ENCODE measurements at places on chromosomes 13 and 19.
A peak's percentile ranks its signal among the peaks of the same experiment; 100 is the strongest.

- DNase-seq = no peak
Observed at GRCh38 chr13:87677496-87678371, 6.6 kb downstream of the SLITRK5 start.

- no peak for DNase-seq
Observed at GRCh38 chr19:8489561-8490394, 12.7 kb downstream of the PRAM1 start.

- DNase-seq = no peak
Observed at GRCh38 chr13:99465454-99465853, 35.8 kb upstream of the TM9SF2 start.

DNA sequence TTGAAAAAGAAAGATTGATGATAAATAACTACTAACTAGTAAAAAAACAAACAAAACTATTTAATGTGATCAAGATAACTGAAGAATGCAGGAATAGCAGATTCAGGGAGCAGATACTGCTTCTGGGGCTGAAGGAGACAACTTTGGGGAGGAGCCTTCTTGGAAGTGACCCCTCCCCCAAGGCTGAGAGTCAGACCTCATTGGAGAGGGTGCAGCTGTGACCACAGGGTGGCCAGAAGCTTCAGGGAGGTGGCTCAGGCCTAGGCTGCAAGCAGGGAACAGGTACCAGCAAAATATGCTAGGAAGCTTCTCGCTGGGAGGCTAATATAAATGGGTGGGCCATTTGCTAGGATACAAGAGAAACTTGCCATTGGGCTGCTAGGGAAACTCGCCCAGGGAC lies 149.9 kb downstream of the MYO16 start:
- no peak for DNase-seq

DNA sequence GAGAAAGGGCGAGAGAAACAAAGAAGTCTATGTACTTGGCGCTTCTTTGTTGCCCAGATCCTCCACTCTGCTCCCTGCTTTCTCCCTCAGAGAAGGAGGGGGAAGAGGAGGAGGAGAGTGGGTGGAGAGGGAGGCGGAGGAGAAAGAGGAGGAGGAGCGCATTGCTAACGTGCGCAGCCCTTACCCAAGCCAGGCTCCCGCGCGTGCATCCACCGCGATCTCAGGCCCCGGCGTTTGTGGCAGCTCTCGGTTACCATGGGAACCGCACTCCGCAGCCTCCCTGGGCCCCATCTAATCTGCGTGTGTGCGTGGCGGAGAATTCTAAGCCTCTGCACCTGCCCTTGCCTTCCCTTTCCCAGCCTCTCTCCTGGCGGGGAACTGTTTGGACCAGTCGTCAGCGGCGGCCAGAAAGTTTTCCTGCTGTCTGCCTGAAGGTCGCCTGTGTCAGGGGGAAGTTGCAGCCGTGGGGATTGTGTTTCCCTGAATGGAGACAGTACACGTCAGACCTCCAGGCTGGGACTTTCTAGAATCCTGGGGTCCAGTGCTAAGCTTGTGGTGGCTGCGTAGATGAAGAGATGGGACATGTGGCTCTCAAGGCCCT lies at the start of gene ERICH6B:
Gene ERICH6B (minus strand): TSS at position 239 of the 601 bp plus-strand sequence. CDS start 18,734 bp downstream, outside the sequence.
- no peak for DNase-seq

GRCh38 chr13:93744033-93744432 lies 517.4 kb downstream of the GPC6 start:
- DNase-seq = no peak

DNA sequence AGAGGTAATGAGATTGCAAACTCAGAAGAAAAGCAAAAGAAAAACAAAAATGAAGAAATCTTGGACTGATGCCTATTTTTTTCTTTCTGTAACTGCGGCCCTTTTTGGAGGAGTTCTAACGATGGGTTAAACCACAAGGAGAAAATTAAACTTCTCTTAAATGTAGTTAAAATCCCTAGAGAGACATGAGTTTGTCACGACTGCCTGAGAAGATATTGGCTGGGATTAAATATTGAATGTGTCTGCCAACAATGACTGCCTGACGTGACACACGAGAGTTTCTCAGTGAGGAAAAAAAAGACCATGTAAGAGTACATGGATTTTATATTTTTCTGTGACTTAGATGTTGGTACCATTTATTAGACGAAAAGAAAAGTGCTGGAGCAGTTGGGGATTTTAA lies 1013.4 kb downstream of the PCDH9 start:
- DNase-seq = no peak

DNA sequence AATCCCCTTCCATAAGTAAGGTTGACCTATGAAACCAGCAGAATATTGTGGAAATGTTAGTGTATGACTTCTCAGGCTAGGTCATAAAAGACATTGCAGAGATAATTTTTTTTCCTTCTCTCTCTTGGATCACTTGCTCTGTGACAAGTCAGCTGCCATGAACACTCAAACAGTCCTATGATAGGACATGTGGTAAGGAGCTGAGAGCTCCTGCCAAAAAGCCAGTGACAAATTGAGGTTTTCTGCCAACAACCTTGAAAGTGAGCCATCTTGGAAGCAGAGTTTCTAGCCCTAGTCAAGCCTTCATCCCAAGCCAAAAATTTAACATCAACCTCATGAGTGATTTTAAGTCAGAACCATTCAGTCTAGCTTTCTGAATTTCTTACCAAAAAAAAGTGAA lies 270.9 kb upstream of the NBEA start:
- no peak for DNase-seq

DNA sequence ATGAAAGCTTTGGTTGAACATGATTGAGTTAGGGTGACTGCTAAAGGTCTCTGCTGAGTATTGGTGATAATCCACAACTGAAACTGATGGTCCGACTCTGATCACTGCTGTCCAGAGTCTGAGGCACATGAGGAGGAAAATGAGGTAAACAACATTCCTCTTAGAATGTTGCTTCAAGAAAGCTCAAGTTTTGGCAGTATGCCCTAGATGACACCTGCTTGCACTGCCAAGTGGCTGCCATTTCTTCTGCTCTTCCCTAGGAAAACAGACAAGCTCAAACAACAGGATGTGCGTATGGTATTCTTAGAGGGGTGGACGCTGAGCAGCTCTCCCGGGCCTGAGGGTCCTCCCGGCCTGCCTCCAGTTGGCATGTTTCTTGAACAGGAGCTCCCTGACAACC lies 15.2 kb upstream of the MTIF3 start:
- no peak for DNase-seq

- DNase-seq = no peak
Observed at GRCh38 chr19:55322204-55322885, 2.8 kb downstream of the TMEM150B start.

DNA sequence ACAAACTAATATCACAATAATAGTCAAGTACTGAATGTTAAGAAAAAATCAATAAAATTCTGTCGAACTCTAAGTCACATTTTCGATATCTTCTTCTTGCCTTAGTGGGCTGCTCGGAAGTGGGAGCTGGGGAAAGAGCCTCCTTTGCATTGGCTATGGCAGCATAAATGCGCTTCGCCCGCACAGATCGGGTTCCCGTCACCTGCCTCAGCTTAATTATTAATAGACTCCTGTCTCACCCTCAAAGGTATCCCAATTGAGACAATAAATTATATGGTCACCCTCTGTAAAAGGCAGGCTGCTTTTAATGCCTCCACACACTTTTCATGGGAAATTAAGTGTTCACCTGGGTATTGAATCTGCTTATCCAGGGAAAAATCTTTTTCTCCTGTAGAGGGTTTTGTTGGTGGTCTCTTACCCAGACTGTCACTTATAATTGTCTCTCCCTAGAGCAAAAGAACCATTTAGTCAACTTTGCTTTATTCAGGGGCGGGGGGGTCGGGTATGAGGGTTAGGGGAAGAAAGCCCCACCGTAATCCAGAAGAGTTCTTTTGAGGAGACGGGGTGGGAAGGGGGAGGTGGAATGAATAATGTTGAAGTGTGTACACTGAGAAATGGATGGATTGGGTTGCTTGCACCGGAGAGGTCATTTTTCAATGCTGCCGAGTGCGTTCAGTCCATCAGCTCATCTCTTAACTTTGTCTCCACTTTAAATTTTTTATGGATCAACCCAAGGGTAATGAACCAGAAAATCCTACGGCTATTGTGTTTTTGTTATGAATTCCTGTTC lies 682.6 kb upstream of the SGCG start:
- DNase-seq = no peak

DNA sequence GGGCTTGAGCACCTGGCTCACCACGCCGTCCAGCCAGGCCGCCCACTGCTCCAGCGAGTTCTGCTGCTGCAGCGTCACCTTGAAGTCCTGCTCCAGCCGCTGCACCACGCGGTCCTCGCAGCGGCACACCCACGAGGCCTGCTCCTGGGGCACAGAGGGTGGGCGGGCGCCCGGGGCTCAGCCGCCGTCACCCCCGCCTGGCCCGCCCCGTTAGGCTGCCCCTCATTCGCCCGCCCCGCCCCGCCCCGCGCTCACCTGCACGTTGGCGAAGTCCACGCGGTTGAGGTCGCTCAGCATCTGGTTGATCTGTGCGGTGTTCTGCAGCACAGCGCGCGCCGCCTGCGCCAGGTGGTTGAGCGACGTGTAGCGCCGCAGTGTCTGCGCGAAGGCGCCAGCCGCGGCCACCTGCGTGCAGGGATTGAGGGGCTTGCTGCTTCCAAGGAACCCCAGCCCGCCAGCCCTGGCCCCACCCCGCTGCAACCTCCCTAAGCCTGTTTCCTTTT lies 11.3 kb downstream of the DCAF15 start:
- DNase-seq = no peak

- no peak for DNase-seq
Observed at GRCh38 chr13:93922063-93922855, 557.2 kb downstream of the DCT start.

DNA sequence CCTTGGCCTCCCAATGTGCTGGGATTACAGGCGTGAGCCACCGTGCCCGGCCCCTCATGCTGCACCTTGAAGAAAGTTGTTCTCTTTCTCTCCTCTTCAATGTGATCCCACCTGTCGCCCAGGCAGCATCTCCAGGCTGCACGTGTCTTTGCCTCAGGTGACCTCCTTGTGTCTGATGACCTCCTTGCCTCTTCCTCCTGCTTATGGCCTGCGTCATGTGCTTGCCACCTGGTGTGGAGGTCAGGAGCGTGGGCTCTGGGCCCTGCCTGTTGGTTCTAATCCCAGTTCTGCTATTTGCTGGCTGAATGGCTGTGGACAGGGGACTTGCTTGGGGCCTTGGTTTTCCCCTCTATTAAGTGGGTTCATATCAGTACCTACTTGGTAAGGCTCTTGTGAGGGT lies 6.3 kb downstream of the BICRA start:
- no peak for DNase-seq

GRCh38 chr19:800360-801029 lies 3.2 kb downstream of the PTBP1 start:
- DNase-seq = no peak

DNA sequence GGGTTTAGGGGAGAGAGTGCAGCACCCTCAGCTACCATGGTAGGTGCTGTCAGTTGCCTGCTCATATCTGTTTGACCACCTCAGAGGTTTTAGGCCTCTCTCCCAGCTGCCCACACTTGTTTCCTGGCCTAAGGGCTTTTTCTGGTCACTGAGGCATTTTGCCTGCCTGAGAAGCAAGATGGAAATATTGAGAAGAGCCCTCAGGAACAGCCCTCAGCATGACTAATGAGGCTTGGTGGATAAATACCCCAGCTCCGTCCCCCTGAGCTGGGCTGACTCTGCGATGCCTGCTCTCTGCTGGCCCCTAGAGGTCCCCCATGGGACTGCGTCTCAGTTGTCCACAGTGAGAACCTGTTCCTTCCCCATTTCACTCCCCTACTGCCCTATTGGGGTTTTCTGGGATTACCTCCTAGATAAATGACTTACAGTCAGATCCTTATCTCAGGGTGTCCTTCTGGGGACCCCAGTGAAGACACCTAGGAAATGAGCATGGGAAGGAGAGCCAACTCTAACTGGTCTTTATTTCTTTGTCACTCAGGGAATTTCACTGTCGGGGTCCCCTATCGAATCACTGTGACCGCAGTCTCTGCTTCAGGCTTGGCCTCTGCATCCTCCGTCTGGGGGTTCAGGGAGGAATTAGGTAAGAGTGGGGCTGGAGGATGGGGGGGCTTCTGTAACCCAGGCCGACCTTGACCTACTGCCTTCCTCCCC lies 13.3 kb downstream of the PALM3 start:
- DNase-seq = peak; percentile 71

- no peak for DNase-seq
Observed at GRCh38 chr13:41413872-41414271, 43.5 kb upstream of the RGCC start.

DNA sequence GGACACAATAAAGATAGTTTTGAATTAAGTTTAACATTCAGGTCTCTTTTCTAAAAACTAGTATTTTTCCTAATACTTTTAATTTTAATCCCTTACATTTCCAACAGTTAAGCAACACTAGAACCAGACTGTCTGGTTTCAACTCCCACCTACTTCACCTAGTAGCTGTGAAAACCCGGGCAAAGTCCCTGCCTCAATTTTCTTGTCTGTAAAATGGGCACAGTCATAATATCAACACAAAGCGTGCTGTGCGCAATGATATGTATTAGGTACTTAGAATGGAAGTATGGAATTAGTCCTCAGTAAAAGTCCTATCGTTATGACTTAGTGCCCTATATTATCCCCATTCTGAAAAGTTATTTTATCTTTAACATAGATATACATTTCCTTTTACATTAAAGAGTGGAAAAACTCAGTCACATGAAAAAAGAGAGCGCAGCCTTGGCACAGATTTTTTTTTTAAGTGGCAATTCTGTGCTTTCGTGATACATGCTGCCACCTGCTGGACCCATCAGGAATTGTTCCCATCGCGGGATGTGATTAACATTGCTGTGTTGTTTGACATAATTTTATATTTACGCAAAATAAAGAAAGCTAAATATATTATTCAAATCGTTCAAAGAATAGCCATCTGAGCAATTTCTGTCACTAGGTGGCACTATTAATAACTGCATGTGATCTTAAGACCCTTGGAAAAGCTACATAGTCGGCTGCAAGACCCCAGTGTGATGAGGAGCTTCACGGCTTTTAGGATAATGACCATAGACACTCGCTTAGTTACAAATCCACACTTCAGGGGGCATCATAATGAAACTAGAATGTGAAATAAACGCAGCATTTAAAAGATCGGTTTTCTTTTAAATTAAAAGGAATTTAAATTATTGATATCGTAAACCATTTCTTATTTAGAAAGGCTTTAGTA lies 59.9 kb downstream of the LIG4 start:
- peak; percentile 35 for DNase-seq

- DNase-seq = no peak
Observed at GRCh38 chr13:48448959-48449614, 36.2 kb upstream of the LPAR6 start.

GRCh38 chr13:111789420-111789819 lies 277.5 kb upstream of the SOX1 start:
- no peak for DNase-seq

DNA sequence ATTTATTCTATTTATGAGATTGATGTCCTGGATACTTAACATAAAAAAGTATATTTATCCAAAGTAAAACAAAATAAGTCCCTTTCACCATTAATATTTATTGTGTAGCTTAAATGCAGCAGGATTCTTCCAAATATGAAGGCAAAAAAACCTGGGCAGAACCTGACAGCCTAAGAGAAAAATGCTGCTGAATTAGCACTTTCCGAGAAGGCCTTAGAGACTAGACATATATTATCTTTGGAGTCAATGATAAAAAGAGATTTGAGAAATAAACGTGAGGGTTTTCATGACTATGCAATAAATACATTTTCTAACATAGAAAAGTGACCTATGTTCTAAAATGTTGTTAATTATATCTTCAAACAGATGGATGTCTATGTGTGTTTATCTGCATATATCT lies 566.9 kb downstream of the PCDH9 start:
- no peak for DNase-seq
